ENCODE measurements at places on chromosomes 3 and 15.

DNA sequence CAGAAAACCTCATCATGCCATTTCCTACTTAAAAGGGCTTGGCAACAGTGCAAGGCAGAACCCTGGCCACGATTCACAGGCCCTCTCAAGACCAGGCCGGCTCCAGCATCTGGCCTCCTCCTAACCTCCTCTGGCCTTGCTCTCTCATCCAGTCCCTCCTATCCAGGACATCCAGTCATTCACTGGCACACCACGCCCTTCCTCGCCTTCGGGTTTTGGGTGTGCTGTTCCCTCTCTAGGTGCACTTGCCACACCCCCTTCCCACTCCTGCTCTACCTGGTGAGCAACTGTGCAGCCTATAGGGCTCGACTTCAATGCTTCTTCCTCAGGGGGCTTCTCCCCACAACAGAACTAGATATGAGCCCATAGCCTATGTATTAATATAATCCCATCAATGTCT, 317.1 kb downstream of the ARRDC4 start:
- DNase-seq, result no peak

GRCh38 chr15:73273181-73274002, 95.4 kb downstream of the HCN4 start:
- DNase-seq, result no peak

DNA sequence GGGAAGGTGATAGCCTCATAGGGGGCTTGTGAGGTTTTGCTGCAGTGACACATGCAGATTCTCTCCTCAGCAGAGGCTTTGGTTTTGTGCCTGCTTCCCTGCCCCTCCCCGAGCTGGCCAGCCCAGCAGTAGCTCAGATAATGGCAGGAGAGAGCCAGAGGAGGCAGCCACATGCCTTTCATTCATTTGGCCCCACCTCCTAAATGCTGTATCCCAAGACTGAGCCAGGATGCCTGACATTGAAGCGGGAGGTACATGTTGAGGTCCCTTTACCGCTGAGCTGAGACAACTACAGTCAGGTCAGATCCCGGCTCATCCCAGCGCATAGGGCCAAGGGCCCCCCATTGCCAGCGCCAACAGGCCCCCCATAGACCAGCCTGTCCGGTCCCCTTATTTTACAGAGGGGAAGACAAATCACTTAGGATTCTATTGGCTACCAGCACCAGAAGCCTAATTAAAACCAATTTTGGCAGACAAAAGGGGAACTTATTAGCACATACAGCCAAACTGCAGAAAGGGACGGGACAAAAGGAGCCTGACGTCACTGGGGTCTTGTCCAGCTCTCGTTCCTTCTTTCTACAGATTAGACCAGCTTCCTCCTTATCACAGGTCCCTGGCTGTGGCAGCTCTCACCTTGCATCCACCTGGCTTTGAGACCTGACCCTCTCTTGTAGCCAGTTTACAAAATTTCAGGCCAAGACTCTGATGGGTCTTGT, 12.1 kb upstream of the POLG start:
- DNase-seq, result no peak

DNA sequence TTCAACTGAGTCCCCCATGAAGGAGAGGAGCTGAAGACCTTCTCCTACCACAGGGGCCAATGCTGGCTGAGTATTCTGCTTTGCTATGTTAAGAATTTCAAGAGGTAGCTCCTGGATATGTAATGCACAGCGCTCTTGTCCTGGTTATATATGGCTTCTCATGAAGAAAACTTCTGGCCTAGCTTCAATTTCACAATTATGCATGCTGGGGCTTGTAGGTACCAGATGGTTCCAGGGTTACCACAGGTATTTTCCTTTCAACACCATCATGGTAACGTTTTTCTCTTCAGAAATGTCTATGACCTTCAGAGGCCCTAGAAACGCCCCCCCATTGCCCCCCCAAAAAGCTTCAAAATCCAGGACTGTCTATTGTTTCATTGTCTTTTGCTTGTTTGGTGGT, 311.7 kb upstream of the ICE2 start:
- no peak for DNase-seq

- DNase-seq, result no peak
These were observed 3.9 kb upstream of the HEG1 start for GRCh38 chr3:125059488-125060245.

GRCh38 chr3:177752831-177753230, 555.5 kb upstream of the TBL1XR1 start:
- no peak for DNase-seq

DNA sequence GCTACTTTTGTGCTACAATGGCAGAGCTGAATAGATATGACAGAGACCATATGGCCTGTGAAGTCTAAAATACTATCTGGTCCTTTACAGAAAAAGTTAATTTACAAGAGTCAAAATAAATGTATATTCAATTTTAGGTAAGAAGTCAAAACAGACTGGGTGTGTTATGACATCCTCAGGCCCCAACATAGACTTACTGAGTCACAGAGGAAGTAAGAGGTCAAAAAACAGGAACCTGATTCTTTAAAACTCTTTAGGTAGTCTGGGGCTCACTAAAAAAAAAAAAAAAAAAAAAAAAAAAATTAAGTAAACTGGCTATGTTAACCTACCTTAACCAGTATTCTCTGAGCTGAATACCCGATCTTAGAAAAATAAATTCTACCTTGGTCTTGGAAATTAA, 13.1 kb downstream of the DNAAF4 start:
- no peak for DNase-seq

DNA sequence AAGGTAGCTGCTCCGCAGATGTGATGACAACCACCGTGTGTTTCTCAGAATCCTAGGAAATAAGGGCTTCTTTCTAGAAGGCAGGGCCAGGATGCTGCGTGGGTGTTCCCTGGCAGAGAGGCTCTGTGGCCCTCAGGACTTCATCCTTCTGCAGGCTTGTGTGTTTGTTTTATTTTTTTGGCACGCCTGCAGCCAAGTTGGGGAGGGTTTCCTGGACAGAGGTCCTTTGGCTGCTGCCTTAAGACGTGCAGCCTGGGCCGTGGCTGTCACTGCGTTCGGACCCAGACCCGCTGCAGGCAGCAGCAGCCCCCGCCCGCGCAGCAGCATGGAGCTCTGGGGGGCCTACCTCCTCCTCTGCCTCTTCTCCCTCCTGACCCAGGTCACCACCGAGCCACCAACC, at the start of gene CLEC3B:
TSS of gene CLEC3B (plus strand) at position 266 of the 400 bp plus-strand sequence. CDS start at position 326, 60 bp downstream.
- peak; percentile 90 for DNase-seq

- peak; percentile 43 for DNase-seq
These were observed 289.4 kb downstream of the LSAMP start for GRCh38 chr3:116155841-116156240.

DNA sequence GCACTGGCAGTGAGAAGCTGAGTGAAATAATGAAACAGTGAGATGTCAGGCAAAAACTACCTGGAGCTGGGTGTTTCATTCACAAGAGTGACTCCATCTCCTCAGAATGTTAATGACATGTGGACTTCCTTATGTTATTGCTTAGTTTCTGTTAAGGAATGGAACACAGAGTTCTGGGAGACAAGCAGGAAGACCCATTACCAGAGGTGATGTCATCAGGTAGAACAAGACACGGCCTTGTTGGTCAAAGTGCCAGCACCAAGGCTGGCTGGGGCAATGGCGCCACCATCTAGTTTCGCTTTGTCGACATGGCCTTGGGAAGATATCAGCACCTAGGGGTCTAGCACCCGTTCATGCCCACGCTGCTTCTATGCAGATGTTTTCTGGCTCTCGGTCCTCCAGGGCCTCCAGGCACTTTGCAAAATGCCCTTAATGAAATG, 252.2 kb downstream of the FAM43A start:
- no peak for DNase-seq

- DNase-seq, result no peak
These were observed 105.7 kb downstream of the APBA2 start for GRCh38 chr15:28991236-28992171.

DNA sequence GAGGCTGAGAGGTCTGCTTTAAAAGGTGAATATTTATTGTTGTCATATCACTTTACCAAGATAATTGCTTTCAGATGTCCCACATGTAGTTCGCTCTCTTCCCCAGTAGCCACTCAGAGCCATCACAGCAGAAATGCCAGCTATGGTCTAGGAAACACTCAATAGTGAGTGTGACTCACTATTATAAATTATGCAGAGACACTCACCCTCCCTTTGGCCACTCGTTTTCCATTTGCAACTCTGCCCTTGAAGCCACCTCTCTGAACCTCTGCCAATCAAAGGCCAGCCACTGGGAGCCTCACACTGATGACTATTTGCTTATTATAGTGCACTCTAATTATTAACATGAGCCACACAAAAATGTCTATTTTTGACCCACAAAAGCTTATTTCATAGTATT, 328.1 kb upstream of the ATP10A start:
- no peak for DNase-seq

GRCh38 chr3:160498202-160498601, 48.6 kb upstream of the TRIM59 start:
- DNase-seq, result no peak

- DNase-seq, result peak; percentile 23
These were observed 278.6 kb upstream of the TLE3 start for GRCh38 chr15:70376031-70376928.

- DNase-seq, result peak; percentile 54
These were observed 12.1 kb upstream of the CX3CR1 start for GRCh38 chr3:39291903-39292329.

DNA sequence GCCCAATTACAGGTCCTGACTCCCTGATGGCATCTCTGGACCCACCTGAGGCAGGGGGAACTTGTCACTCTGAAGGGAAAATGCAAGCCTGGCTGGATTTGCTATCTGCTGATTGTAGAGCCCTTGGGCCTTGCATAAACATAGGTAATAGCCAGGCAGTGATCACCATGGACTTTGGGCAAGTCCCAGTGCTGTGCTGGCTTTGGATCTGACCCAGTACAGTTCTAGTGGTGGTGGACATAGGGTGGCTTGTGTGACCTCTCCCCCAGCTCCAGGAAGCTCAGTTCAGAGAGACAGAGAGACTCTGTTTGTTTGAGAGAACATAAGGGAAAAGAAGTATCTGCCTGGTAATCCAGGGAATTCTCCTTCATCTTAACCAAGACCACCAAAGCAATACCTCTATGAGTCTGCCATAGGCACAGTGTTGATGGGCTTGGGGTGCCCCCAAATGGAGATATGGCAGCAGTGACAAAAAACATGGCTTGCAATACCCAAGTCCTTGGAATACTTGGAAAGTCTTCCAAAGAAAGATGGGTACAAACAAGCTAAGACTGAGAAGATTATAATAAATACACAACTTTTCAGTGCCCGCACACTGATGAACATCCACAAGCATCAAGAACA, 348.5 kb downstream of the PYDC2 start:
- DNase-seq, result no peak

- DNase-seq, result no peak
These were observed 147.3 kb downstream of the SMAD6 start for GRCh38 chr15:66849393-66849745.

DNA sequence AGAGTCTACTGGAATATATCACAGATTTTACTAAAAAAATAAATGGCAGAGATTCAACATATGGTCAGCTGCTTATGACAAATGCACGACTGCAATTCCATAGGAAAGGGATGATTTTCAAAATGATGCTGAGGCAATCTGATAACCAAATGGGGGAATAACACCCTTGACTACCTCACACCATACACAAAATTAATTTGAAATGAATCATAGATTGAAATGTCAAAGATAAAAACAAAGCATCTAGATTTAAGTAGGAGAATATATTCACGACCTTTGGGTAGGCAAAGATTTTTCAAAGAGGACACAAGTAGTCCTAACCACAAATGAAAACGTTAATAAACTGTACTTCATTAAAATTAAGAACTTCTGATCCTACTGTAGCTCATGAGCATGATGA, 11.2 kb downstream of the SENP7 start:
- DNase-seq, result no peak

DNA sequence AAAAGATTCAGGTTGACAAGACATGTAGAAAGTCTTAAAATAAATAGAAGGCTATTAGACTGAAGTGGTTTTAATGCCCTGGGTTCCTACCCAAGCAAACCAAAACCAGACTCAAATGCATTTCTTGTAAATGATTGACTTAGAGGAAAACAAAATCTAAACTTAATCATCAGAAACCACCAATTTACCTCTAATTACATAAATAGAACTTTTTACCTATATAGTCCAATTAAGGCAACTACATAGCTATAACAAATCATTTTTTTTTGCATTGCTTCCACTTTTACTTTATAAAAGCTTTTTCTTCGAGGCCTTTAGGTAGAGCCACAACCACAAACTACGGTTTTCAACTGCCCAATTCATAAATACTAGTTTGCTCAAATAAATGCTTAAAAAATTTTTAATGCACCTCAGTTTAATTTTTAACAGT, 231.3 kb upstream of the ARHGEF26 start:
- no peak for DNase-seq

- no peak for DNase-seq
These were observed 337.2 kb downstream of the ZBTB20 start for GRCh38 chr3:114809668-114810413.

- peak; percentile 50 for DNase-seq
These were observed 28.7 kb downstream of the CACNA2D2 start for GRCh38 chr3:50474717-50475116.

- DNase-seq, result peak; percentile 49
These were observed 262.1 kb upstream of the TBL1XR1 start for GRCh38 chr3:177459401-177459800.

DNA sequence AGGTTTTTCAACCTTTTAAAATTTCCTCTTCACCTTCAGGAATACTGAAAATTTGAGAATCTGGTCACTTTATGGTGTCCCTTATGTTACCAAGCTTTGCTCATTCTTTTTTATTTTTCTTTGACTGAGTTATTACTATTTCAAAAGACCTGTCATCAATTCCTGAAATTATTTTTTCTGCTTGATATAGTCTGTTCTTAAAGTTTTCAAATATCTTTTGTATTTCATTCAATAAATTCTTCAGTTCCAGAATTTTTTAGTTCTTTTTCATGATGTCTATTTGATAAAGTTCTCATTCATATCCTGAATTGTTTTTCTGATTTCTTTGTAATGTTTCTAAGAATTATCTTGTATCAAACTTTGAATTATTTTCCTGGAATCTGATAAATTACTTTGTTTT, 63.9 kb downstream of the UQCC5 start:
- DNase-seq, result no peak

DNA sequence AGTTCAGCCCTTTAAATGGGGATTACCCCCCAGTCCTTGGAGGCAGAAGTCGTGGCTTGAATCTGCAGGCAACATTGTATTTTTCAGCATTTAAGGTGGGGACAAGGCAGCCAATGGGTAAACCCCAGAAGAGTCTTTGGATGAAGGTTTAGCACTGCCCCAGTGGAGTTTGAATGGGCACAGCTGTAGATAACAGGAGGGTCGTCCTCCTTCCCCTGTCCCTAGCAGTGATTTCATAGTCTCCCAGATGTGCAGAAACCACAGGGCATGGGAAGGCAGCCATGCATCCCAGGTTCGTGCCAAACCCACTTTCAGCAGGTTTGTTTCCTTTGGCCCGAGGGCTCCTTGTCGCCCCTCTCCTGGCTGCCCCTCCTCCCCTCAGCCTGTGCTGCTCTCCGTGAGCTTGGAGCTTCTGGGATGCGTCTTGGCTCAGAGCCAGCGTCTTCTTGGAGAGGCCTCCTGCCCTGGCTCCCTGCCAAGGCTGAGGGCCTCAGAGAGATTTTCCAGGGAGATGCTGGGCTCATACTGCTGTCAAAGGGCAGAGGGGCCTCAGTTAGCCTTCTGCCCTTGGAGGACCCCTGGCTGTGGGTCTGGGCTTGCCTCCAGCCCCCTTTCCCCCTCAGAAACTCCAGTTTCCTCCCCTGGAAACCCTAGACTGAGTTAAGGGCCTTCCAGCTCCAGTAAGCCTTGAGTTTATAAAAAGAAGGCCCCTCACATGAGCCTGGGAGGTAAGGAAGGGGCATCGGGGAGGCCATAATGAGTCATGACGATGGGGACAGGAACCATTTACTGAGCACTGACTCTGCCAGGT, 48.9 kb upstream of the POLG start:
- DNase-seq, result peak; percentile 84

- DNase-seq, result no peak
These were observed 59.5 kb upstream of the DCLK3 start for GRCh38 chr3:36823806-36824205.
